Coronary artery (tissue), 2 donors: ENCODE measurements at places on chromosomes 16 and 17.

DNA sequence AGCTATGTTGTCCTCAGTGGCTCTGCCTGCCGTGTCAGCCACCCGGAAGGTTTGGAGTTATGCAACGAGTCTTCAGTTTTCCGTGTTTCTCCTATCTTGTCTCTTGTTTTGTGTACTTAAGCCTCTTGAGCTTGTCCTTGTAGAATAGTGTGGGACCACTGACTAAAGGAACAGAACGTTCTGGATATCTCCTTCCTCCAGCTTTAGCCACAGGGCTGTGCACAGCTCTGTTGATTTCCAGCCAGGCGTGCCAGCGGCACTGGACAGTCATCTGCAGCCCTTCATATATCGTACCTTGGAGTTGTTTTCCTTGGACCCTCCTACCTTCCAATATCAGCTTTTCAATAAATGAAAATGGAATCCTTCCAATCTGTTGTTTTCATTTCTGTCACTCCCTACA, 39.8 kb downstream of the TMEM11 start:
- DNase-seq: no peak

GRCh38 chr17:33175562-33175961, 117.5 kb downstream of the ASIC2 start:
- no peak for DNase-seq

- DNase-seq: no peak
Measured at GRCh38 chr16:19218581-19218980, 50.5 kb downstream of the SYT17 start.

- no peak for DNase-seq
Measured at GRCh38 chr17:54899201-54899600, 1.5 kb upstream of the TOM1L1 start.

GRCh38 chr16:74153773-74154172, 142.8 kb upstream of the PSMD7 start:
- DNase-seq: no peak

GRCh38 chr17:27817731-27818130, 17.4 kb upstream of the NOS2 start:
- no peak for DNase-seq

GRCh38 chr17:30389756-30390300, 11.1 kb downstream of the CPD start:
- DNase-seq: no peak

GRCh38 chr16:86307514-86307903, 202.8 kb upstream of the FOXF1 start:
- DNase-seq: no peak

- peak; percentile 88 for DNase-seq
Measured at GRCh38 chr17:64385187-64386083, 5.2 kb downstream of the PECAM1 start.

- DNase-seq: no peak
Measured at GRCh38 chr16:58280846-58281301, 14.0 kb downstream of the PRSS54 start.

DNA sequence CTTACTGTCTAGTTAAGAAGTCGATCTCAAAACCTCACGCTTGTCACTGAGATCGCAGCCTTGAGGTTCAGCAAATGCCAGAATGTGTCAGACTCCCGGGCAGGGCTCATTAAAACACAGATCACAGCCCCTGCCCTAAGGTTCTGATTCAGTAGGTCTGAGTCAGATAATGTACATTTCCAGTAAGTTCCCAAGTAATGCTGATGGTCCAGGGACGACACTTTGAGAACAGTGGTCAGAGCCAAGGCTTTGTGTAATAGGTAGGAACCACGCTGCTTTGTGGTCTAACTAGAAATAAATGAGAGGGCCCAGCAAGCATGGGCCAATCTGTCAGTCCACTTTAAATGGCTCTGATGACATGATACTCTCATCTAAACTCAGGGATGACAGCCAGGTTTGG, 228.6 kb downstream of the ZFHX3 start:
- DNase-seq: no peak

DNA sequence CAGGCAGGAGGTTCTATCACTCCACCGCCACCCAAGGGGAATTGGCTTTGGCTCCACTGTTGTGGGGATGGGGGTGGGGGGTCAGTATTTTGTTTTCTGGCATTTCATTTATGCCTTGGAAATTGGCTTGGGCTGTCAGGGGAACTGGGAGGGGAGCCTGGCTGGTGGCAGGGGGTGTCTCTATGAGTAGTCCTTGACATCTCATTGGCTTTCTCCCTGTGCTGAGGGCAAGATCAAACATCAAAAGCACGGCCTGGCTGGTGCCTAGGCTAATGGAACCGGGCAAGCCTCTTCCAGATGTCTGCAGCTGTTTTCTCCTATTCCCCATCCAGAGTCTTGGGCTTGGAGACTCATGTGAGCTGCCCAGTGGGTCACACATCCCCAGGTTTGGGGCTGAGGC, 17.4 kb upstream of the NGFR start:
- DNase-seq: no peak

DNA sequence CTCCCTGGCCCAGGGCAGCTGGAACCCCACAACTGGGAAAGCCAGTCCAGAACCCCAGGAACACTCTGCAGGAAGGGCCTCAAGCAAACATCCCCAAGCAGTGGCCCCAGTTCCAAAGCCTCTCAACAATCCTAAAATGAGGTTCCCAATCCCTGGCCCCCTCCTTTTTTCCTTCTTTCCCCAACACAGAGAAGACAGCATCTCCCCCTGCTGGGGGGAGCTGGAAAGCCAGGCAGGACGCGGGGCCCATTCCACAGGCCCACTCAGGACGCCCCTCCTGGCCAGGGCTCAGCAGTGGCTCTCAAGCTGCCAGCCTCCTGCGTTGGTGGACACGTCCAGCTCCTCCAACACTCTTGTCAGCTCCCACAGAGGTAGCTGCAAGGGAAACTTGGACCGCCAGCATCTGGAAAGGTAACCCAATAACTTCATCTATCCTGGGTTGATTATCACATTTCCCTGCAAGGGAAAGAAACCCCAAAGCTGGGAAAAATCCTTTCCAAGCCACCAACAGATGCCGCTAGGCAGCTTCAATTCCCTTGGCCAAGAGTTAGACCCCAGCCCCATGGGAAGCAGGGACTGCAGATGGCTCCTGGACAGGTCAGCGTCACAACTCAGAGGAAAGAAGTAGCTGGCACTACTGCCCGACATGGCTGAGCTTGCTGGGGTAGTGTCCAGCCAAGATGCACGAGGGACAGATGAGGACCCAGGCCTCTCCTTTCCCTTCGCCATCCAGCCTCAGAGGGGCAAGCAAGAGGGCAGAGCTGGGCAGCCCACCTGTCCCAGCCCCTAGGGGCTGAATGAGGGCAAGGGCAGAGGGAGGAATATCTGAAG, 7.6 kb downstream of the HDAC5 start:
- DNase-seq: peak; percentile 71

DNA sequence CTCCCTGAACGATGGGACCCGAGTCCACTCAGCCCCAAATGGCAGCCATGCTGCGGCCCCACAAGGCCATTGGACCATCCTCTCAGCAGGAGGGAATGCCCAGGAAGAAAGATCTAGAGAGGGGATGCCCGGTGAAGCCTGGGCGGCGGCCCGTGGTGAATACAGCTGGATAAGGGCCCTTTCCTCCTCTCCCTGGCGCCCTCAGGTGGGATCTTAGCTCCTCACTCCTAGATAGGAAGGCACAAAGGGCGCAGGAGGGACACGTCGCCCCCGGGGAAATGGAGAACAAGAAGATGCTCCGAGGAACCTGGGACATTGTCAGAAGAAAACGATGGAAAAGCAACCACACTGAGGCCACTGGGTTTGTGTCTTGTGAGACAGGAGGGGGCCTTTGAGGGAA, 2.5 kb downstream of the CD300C start:
- DNase-seq: no peak

DNA sequence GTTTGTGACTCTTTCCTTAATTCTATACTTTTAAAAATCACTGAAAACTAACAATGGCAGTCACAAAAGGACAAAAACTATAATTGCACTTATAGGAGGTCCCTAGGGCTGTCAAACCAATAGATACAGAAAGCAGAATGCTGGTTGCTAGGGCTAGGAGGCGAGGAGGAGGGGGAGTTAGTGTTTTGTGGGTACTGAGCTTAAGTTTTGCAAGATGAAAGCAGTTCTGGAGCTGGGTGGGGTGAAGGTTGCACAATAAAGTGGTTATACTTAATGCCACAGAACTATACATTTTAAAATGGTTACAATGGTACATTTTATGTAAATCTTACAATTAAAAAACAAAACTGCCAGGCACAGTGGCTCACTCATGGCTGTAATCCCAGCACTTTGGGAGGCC, 27.3 kb downstream of the NUBP1 start:
- no peak for DNase-seq

GRCh38 chr17:17048106-17048505, 5.8 kb downstream of the MPRIP start:
- no peak for DNase-seq

DNA sequence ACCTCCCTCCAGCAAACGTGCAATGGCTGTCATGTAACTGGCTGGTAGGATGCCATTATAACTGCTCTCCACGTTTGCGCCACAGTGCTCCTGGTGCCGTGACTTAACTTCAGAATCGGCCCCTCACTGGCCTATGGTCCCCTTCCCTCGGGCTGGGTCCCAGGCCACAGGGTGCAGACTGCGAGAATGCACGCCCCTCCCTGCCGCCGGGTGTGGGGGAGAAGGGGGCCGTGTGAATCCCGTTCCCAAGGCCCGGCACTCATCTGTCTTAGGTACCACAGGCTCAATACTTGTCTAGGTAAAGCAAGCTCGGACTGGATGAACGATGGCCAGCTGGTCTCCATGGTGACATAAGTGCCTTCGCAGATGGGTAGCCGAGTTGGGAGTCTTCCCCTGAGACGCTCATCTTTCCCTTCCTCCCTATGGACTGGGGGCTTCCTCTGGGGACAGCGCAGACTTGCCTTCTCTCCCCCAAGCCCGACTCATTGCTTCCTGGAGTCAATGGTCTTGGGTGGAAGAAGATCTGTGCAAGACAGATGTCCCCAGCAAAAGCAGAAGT, 37.8 kb downstream of the TIMM22 start:
- no peak for DNase-seq

- peak; percentile 85 for DNase-seq
Measured at GRCh38 chr17:39623356-39623950, 3.3 kb upstream of the PPP1R1B start.

DNA sequence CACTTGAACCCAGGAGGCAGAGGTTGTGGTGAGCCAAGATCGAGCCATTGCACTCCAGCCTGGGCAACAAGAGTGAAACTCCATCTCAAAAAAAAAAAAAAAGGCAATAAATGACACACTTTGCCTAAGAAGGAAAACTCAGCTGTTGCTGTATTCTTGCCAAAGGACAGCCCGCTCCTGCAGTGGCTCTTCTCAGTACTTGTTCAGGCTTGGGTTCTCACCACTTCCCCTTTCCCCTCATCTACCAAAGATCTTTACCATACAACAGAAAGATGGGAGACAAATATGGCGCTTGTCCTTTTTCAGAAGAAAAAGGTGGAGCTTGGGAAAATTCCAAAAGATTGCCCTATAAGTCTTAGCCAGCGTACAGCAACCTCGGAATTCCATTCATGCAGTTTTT, 58.5 kb downstream of the MYH13 start:
- no peak for DNase-seq

GRCh38 chr17:35627417-35627816, 40.3 kb downstream of the AP2B1 start:
- DNase-seq: no peak

- no peak for DNase-seq
Measured at GRCh38 chr17:44887016-44887415, 12.2 kb downstream of the EFTUD2 start.

- DNase-seq: no peak
Measured at GRCh38 chr17:71963351-71963750, 157.5 kb upstream of the SOX9 start.

- no peak for DNase-seq
Measured at GRCh38 chr17:48453447-48453846, 23.4 kb upstream of the SKAP1 start.

DNA sequence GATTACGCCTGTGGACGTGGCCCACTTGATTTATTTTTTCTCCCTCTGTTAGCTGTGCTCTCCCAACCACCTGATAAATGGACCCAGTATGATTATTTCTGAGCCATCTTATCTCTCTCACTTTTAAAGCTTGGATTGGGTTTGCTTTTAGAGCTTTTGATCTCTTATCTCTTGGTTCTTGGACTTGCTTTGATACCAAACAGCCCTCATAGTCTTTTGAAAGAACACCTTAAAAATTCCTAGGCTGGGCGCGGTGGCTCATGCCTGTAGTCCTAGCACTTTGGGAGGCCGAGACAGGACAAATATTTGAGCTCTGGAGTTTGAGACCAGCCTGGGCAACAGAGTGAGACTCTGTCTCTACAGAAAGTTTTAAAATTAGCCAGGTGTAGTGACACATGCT, 25.8 kb downstream of the SMTNL2 start:
- DNase-seq: no peak

DNA sequence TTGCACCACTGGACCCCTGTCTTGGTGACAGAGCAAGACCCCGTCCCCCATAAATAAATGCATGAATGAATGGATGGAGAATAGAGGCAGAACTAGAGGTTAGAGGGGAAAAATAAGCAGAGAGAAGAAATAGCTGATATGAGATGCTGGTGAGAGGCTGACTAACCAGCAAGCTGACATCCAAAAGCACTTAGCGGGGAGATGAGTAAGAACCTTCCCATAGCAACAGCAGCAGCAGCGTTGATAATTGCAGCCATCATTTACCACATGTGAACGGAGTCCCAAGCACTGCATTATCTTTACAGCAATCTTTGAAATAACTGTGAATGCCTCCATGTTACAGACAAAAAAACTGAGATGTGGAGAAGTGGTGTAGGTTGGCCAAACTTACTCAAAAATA, 777.3 kb upstream of the EEF2KMT start:
- no peak for DNase-seq

DNA sequence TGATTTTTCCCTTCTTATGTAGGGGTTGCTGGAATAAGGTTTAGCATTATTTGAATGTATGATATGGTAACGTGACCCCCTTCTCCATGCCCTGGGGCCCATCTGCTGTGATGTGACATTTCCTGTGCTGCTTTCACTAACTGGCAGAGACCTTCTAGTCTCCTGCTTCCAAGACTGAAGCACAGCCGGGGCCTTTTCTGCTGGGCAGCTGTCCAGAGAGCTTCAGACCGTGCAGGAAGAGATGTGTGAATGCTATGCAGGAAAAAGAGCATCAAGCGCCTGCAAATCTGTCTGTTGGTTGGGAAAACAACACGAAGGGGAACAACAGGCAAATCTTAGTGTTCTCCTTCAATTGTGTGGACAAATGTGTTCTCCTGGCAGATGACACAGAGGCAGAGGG, 128.5 kb downstream of the SPACA3 start:
- DNase-seq: no peak

GRCh38 chr17:42937712-42938596, 26.3 kb downstream of the AARSD1 start:
- no peak for DNase-seq

GRCh38 chr16:56999409-57000270, 10.3 kb downstream of the NLRC5 start:
- DNase-seq: no peak

GRCh38 chr17:79023180-79023705, 726 bp upstream of the C1QTNF1 start:
- no peak for DNase-seq

- DNase-seq: no peak
Measured at GRCh38 chr16:81367821-81368220, 53.1 kb downstream of the GAN start.

GRCh38 chr16:77873066-77873465, 84.7 kb downstream of the VAT1L start:
- no peak for DNase-seq
